Natural killer cell (primary cell): ENCODE measurements at places on chromosomes 2 and 18.

DNA sequence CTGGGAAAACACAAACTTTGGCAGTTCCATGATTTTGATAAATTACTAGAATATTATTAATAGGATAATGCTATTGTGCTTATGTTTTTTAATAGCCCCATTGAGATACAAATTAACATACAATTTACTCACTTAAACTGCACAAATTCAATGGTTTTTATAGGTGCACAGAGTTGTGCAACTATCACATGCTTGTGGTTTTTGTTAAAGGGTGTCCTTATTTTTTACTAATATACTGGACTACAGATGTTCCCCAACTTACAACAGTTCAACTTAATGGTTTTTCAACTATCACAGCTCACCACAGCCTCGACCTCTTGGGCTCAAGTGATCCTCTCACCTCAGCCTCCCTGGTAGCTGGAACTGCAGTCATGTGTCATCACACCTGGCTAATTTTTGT, 76.6 kb downstream of the OSBPL1A start:
- DNase-seq: no peak

- no peak for DNase-seq
These were observed 239.7 kb upstream of the FBXO11 start for GRCh38 chr2:48145845-48146452.

- no peak for DNase-seq
These were observed 18.2 kb upstream of the TNP1 start for GRCh38 chr2:216878072-216878471.

GRCh38 chr18:24727685-24728084, 267.2 kb downstream of the HRH4 start:
- DNase-seq: no peak

- no peak for DNase-seq
These were observed 2.4 kb upstream of the MERTK start for GRCh38 chr2:111896024-111896423.

- no peak for DNase-seq
These were observed 99.9 kb downstream of the SPATS2L start for GRCh38 chr2:200406379-200406778.

- DNase-seq: peak; percentile 58
These were observed 3.5 kb upstream of the IGFBP5 start for GRCh38 chr2:216698895-216699294.

DNA sequence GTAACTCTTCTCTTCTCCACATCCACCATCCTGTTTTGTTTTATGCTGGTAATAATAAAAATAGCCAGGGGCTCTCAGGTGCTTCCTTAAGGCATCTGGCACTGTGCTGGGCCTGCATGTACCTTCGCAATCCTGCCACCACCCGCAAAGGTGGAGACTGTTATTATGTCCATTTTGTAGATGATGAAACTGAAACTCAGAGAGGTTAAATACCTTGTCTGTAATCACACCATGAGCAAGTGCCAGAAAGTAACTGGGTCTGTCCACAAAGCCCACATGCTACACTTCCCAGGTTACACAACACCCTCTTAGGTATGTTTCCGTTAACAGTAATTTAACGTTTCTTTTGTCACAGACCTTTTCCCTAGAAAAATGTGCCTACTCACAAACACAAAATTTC, 27.0 kb downstream of the NRP2 start:
- DNase-seq: no peak
